ENCODE measurements at places on chromosomes 16 and 17. TPM values are rescaled to one million over a fixed set of nuclear protein-coding genes. Genes with fewer than 3 reads are reported as not detected.
A peak's percentile ranks its signal among the peaks of the same experiment; 100 is the strongest.

Gene DHRS7C
- total RNA-seq = not detected

Gene ERBB2
- total RNA-seq = 45.8 TPM

Gene USP31
- total RNA-seq = 4.8 TPM

Gene P2RX1
- not detected for total RNA-seq

Gene BCL6B
- not detected for total RNA-seq

Gene ABCC11
- total RNA-seq = 0.76 TPM

Gene OTOP3
- not detected for total RNA-seq

Gene NEURL4
- 12.8 TPM for total RNA-seq

Gene PPP1R1B
- total RNA-seq = not detected

Gene NOG
- 6.7 TPM for total RNA-seq

Gene ACD
- 25.8 TPM for total RNA-seq

Gene ACSM2A
- not detected for total RNA-seq

Gene NRN1L
- total RNA-seq = not detected

GRCh38 chr17:79702034-79702433 lies 28.7 kb upstream of the ENPP7 start:
- DNase-seq = no peak

GRCh38 chr17:10328971-10329923 lies 43.6 kb downstream of the MYH13 start:
- peak; percentile 7 for DNase-seq

- no peak for DNase-seq
Measured at GRCh38 chr17:32947736-32948135, 19.8 kb downstream of the TMEM98 start.

- DNase-seq = no peak
Measured at GRCh38 chr16:84561291-84561690, 56.6 kb downstream of the COTL1 start.

DNA sequence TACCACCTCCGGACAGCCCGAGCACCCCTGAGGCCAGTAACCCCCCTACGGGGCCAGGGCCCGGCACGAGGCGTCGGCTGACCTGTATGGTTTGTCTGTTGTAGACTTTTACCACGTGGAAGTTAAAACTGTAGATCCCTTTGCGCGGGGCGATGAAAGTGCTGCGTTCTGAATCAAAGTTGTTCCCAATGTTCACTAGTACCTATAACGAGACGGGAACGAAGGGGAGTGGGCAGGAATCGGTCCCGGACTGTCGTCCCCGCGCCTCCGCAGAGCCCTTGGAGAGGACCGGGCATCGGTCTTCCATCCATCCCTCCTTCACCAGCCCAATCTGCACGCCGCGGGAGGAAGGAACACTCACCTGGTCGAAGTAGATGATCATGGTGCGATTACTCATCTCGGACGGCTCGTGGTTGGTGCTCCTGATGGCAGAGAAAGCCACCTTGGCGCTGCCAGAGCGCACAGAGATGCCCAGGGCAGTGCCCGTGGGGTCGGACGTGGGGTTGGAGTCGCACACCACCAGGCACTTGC lies 732 bp downstream of the CBLN1 start:
- DNase-seq = no peak

GRCh38 chr17:77246110-77247047 lies 105.6 kb downstream of the SEC14L1 start:
- no peak for DNase-seq

DNA sequence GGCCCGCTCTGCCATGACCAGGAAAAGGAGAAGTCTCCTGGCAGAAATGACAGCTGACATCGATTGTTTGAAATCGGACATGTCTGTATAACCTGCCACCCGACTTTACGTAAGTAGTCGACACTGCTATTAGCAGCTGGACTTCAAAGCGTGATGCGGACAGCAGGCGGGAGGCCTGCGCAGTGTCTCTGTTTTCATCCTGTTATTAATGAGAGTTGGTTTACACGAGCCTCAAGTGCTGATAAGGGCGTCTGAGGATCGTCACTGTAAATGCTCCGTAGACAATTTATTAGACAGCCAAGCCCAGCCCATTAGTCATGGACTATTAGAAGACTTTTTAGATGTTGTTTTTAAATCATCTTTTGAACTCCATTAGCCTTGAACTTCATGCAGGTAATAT lies 328.3 kb downstream of the FOXL1 start:
- DNase-seq = no peak

- DNase-seq = no peak
Measured at GRCh38 chr17:77546772-77547241, 406.0 kb downstream of the SEC14L1 start.

DNA sequence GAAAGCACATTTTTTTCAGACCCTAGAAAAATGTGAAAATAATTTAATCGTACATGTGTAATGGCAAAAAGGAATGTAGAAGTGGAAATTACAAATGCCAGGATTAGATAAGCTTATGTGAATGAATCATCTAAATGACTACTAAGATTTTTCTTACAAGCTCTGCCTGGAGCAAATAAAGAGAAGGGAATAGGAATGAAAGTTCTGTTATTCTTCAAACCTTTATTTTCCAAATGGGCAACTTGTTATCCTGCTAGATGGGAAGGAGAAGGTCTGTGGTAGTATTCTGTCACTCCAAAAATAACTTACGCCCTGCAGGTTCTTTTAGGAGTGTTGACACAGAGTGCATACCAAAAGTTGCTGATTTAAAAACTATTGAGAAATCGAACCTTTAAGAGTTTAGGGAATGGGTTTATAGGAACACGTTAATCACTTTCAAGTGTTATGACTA lies 9.7 kb downstream of the CTCF start:
- DNase-seq = peak; percentile 82

DNA sequence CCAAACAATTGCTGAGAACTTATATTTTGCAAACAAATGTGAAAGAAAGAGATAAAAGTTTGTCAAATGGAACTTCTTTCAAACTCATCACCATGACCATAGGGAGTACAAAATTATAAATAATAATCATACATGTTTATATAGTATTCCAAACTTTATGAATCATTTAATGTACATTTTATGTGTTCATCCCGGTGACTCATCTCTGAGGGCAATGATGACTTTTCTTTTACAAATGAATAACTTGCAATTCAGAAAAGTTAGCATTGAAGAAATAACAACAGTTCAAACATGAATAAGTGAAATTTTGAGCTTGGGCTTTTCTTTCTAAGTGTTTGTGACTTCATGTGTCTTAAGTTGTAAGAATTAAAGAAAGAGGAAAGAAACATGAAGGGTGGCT lies 66.3 kb upstream of the CDH8 start:
- no peak for DNase-seq

DNA sequence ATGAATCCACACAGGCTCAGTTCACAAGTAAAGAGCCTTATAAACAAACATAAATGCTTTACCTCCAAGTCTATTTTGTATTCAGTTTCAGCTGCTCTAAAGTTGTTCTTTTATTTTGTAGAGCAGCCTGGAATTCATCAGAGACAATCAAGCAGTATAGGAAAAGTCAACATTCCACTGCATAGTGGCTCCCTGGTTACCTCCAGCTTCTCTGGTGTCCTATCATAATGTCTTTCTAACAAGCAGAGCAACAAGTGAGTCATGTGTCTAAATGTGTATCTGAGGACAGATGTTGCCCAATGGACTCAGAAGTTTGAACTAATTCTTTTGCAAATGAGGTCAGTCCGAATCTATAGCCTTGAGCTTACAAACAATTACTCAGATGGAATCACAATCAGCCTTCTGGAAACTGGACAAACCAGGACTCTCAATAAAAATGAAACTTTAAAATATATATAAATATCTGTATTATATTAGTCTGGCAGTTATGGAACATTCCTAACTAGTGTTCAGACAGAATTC lies 292.0 kb upstream of the TOM1L1 start:
- DNase-seq = no peak

DNA sequence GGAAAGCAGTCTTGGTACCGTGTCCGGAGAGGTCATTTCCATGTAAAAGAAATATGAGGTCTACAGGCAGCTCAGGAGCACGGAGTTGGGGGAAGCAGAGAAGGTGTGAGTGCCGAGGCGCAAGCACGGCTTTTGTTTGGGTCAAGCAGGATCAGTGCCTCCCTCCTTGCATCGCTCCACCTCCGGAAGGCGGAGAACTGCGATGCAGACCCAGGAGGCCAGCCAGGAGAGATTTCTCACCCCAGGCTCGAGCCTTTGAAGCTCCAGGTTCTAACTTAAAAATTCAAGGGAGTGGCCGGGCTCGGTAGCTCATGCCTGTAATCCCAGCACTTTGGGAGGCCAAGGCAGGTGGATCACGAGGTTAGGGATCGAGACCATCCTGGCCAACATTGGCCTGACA lies 25.0 kb downstream of the NAA60 start:
- no peak for DNase-seq

DNA sequence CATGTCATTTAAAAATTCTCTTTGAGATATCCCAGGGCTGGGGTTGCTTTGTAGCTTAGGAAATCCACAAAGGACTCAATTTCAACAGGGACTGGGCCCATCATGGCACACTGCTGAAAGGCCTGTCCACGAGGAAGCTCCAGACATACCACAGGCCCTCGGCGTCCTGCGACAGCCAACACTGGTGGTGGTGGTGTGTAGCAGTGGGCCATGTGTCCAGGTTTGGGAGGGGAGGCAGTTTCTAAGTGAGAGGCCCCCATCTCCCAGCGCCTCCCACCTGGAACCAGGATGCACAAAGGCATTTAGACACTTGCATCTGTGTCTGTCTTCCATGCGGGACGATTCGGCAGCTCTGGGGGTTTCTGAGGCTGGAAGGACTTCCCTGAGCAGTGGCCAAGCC lies 65.2 kb upstream of the ZNF423 start:
- no peak for DNase-seq

DNA sequence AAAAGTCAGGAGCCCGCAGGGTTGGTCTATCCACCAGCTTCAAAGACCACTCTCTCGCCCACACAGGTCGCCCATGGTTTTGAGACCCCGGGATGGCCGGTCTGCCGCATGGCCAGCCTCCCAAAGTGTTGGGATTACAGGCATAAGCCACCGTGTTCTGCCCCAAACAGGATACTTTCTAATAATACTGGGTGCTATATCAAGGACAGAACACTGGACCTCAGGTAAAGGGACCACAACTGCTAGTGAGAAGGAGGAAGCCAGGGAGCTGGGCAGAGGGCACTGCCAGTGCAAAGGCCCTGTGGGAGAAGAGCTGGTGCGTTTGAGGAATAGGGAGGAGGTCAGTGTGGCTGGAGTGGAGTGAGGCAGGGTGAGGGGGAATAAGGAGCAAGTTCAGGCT lies 34.1 kb downstream of the IL21R start:
- no peak for DNase-seq

DNA sequence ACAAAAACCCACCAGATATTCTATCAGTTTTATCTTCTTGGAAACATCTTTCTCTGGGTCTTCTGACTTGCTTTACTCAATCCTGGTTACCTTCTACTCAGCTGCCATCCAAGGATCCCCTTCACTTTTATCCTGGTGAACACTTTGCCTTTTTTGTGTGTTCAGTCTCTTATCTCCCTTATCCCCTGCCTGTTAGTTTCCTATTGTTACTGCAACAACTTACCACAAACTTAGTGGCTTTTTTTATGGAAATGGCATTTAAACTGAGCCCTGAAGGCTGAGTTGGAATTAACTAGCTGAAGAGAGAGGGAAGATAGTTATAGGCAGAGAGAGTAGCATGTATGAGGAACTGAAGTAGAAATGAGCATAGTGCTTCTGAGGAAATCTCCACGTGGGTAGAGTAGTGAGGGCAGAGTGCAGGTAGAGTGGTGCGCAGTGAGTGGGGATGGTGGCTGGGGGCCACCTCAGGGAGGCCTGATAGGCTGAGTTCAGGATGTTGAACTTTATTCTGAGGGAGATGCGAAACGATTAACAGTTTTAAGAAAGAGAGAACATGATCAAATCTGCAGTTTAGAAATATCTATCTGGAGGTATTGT lies 26.3 kb downstream of the TANGO6 start:
- DNase-seq = no peak

GRCh38 chr17:27558842-27559505 lies 72.0 kb upstream of the LGALS9 start:
- DNase-seq = no peak

GRCh38 chr16:20944861-20945574 lies 44.4 kb downstream of the LYRM1 start:
- peak; percentile 27 for DNase-seq

DNA sequence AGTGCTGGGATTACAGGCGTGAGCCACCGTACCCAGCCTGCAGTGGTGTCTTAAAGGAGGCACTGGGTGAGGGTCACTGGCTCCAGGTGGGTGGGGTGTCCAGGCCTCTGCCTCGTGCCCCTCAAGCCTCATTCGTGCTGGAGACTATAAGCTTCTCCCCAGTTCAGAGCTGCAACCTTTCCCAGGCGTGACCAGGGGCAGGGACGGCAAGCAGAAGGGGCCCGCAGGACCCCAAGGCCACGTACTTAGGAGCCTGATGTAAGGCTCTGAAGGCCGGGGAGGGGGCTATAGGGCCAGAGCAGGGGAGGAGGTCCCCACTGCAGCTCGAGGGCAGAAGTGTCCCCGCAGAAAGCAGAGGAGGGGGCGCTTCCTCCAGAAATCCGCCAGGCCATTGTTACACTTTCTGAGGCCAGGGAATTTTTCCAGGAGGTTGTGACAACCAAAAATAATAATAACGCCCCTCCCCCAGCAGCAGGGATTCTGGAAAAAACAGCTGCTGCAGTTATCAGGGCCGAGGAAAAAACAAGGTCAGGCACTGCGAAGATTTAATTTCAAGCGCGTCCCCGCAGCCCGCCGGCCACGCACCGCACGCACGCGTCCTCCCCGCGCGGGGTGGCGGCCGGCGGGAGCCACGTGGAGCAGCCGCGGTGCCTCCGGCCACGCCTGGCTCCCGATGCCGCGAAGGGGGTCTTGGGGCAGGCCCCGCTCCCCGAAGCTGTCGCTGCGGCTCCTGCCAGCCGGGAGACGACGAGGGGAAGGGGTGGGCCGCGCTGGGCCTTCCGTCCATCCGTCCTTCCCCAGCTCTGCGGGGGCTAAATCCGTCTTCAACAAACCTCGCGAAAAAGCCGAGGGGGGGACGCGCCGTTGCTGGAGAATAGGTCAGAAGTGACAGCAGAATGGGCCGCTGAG lies 45.8 kb upstream of the SLC38A10 start:
- peak; percentile 29 for DNase-seq

DNA sequence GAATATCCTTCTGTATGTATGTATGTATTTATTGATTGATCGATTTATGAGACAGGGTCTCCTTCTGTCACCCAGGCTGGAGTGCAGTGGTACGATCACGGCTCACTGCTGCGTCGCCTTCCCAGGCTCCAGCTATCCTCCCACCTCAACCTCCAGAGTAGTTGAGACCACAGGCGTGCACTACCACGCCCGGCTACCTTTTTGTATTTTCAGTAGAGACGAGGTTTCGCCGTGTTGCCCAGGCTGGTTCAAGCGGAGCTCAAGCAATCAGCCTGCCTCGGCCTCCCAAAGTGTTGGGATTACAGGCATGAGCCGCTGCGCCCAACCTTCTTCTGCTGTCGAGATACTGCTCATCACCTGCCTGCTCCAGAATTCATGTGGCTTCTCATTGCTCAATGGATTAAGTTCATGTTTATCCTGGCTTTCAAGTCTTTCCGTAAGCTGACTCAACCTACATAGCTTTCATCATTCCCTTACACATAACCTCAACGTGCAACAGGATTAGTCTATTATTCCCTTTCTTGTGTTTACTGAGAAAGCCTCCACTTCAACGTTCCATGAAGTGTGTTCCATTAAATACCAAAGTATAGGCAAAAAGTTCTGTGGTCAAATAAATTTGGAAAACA lies 13.6 kb downstream of the TAC4 start:
- DNase-seq = no peak
